ENCODE measurements at places on chromosomes 6 and 20.

- ATAC-seq: no peak
These were observed 13.5 kb downstream of the ZSCAN23 start for GRCh38 chr6:28429781-28430180.

DNA sequence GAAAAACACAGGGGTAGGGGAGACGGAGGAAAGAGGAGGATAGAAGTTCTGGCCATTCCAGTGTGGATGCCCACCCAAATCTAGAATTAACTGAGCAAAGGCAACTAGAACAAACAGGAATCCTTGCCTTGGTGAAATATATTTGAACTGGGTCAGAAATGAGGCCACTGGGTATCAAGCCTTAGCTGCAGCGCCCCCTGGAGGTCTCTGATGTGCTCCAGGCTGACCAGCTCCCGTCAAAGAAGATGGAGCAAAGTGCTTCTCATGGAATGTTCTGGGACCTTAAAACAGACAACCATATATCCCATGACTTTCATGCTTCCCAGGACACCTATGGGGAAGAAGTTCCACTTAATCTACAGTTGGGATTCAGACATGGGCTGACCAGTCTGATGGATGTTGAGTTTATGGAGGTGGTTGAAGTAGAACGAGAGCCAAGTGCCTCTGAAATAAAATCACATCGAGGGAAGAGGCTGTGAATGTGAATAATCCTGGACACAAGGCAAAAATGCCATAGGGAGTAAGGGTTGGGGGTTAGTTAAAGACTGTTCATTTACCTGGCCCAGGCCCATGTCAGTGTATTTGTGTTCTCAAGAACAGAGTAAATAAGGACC, 50.4 kb downstream of the HLA-DPB1 start:
- ATAC-seq: peak; percentile 67

- ATAC-seq: no peak
These were observed 124.2 kb downstream of the GRM4 start for GRCh38 chr6:34021554-34022190.

GRCh38 chr6:39214846-39215639, 14.2 kb downstream of the KCNK5 start:
- ATAC-seq: no peak

DNA sequence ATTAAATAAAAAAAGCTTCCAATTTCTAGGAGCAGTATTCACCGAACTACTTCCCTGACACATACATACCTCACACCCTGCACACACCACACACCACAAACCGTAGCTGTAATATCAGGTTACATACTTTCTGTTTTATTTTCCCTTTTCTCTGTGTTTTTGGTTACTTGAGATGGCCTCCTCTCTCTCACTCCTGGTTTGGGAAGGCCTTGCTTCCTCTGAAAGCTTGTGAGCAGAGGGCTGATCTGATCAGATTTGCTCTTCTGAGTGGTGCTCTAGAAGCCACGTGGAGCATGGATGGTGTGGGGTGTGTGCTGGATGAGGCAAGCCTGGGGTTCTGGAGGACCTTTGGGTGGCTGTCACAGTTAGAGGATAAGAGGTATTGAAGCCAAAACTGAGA, 20.9 kb downstream of the UTRN start:
- ATAC-seq: peak; percentile 82

GRCh38 chr6:42774201-42774600, 7.7 kb upstream of the BICRAL start:
- ATAC-seq: peak; percentile 45

DNA sequence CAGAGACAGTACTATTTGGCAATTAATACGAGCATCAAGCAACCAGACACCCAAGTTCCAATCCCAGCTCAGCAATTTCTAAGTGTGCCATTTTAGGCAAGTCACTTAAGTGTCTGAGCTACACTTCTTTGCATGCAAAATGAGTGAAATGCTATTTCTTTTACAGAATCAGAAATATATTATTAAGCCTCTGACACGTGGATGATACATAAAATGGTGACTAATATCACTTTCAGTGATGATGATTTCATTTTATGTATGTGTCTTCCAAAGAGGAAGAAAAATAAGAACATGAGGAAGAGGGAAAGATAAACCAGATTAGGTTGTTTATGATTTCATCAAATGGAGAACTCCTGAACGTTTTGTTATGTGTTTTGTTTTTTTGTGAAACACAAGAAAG, 158.6 kb downstream of the TSHZ2 start:
- no peak for ATAC-seq

DNA sequence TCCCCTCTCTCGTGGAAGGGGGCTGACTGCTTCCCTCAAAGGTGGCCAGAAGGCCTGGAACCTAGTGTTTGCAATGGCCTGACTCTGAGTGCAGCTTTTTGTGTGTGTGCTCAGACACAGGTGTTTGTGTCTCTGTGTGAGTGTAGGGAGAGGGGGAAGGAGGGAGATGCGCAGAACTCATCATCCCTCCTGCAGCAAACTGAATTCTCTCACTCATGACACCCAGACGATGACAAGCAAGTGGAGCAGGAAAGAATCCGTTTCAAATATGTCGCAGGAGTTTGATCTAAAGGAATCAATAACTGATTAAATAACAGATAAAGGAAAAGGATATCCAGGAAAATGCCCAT, 101.4 kb downstream of the TNFAIP3 start:
- ATAC-seq: no peak

GRCh38 chr20:45957021-45957941, 14.7 kb downstream of the ZNF335 start:
- no peak for ATAC-seq

- no peak for ATAC-seq
These were observed 35.0 kb downstream of the SHPRH start for GRCh38 chr6:145929037-145929633.

DNA sequence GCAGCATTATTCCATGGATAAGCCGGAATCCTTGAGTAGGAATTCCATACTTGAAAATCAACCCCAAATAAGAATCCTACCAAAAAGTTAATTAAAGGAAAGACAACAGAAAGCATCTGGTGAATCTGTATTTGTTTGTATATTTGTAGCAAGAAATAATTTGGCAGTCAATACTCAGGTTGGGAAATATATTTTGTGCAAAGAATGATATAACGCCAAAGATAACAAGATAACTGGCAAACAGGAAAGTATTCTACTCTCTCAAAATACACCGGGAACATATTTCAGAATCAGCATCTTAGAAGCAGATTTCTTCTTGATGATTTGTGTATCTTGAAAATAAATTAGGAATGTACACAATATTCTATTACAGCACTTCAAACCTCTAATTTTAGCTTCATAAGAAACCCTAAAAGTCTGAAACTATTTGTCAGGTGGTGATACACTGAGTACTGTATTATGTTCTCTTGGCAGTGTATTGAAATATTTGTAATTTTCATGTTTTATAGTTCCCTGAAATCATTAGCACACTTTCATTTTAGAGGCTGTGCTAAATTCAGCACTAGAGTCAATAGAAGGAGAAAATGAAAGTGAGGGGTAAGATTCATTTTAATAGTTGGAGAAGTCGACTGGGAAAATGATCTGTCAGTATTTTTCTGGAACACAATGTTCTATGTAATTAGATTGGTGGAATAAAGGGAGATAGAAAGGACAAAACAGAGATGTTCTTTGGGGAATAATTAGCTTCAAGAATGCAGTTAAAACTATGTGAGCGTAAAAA, 879.7 kb upstream of the GJE1 start:
- no peak for ATAC-seq

- ATAC-seq: no peak
These were observed 163.0 kb downstream of the RPS12 start for GRCh38 chr6:132977413-132977812.

DNA sequence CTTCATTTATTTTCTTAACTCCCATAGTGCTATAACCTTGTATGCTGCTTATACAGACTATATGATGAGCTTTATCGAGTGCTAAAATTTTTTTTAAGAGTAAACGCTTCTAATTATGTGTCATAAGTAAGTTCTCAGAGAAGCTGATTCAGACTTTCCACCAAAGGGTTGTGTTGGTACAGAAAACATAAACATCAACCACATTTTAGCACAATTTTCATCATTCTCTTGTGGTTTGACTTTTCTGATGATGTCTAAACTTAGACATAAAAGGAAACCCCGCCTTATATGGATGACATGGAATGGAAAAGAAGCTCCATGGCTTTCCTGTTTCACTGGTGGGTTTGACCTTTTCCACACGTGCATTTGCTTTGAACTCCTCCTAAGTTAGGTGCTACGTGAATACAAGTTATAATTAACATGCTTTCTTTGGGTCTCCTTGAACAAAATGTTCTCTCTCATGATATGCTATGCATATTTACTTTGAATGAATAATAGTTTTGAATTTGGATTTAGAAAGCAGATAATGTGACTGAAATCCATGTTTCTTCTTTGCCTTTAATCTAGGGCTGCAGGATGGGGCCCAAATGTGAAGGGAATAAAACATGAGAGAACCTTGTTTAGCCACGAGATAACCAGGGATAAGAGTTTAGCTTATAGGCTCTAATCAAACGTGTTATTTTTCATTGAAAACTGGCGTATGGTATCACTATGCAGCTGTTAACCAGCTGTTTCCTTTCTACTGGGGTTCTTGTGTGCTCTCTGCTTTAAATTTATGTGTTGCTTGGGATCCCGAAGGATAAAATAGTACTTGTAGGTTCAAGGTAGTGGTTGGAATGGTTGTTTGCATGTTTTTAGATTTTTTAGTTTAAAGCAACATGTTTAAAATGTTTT, 127.1 kb upstream of the AHI1 start:
- ATAC-seq: peak; percentile 88

GRCh38 chr6:54204921-54205591, 93.8 kb downstream of the MLIP start:
- ATAC-seq: no peak

- peak; percentile 49 for ATAC-seq
These were observed 67.1 kb downstream of the FGD2 start for GRCh38 chr6:37072526-37072925.

DNA sequence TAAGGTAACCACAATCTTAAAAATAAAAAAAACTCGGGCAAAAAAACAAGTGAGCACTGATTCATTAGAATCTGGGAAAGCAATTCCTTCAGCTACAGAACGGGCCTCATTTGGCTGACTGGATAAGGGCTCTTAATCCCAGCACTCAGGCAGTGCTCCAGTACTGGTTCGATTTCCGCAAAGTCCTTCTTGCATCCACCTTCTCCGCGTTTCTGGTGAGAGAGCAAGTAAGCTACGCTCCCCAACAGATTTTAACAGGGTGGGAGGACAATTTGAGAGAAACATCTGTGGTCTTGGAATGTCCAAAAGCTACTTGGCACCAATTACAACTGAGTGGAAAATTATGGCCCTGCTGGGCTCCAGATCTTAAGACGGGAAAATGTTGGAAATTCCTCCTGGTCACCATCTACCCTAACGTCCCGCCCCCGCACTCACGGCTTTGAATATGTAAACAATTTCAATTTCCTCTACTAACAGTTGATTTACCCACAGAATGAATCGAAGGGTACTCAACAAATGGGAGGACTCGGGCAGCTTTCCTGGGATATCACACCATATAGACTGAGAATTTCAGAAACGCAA, 18.1 kb upstream of the ZSCAN9 start:
- ATAC-seq: no peak

DNA sequence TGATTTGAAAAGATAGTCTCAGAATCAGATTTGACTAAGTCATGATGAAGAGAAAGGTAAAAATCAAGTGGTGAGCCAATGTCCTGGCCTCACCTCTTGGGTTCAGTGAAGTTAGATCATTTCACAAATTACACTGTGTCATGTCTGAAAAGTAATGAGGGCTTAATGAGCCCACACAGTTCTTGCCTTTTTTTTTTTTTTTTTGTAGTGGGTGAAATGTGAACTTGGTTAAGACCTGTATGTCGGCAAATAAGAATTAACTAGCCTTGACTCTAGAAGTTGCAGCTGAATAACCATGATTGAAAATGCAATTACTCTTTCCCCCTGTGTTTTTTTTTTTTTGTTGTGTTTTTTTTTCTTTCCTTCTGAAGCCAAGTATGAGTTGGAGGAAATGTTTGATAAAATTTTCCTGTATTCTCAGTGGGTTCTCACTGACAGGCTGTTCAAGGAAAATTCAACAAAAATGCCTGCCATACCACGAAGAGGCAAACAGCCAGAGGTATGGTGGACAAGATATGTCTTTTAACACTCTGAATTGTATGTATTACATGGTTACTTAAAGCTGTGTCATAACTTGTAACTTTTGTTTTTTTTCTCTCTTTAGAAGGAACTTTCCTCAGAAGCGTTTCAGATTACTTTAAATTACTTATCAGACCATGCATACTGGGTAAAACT, 135.2 kb upstream of the MLIP start:
- ATAC-seq: no peak

- no peak for ATAC-seq
These were observed 263.0 kb downstream of the FOXC1 start for GRCh38 chr6:1872649-1873131.

- peak; percentile 74 for ATAC-seq
These were observed 5.8 kb downstream of the GZF1 start for GRCh38 chr20:23367770-23368169.

DNA sequence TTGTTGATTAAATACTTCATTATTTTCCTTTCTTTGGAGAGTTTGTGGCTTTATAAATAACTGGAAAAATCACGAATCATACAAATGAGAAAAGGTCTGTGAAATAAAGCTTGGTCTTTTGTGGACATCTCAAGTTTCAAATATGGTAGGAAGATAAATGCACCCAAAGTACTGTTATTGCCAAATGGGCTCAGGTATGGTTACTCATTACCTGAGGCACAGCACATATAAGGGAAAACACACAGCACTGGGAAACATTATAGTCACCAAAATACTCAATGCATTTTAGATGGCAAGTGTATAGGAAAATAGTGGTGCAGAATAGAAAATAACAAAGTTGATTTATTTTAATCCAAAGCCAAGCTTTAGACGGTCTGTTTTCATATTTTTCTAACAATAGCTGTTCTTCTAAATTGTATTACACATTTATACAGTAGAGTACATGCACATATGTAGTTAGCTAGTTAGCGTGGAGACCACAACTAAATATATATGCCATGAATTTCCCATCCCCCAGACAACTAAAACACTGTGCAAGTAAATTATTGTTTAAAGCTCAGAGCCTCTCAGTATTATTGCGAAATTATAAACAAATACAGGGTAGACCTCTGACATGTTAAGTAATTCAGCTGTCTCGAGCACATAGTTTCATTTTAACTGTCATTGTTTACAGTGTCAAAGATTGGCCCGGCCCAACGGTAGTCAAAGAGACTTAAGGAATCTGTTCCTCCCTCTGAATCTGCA, 336.0 kb downstream of the SYNE1 start:
- ATAC-seq: peak; percentile 49

GRCh38 chr6:75600768-75601167, 912 bp upstream of the SENP6 start:
- no peak for ATAC-seq

GRCh38 chr6:128463942-128464341, 56.5 kb downstream of the PTPRK start:
- no peak for ATAC-seq

GRCh38 chr6:135085700-135086413, 31.2 kb upstream of the HBS1L start:
- no peak for ATAC-seq

- no peak for ATAC-seq
These were observed 5.5 kb downstream of the REV3L start for GRCh38 chr6:111477481-111477938.

GRCh38 chr6:64680446-64680845, 1026.6 kb downstream of the EYS start:
- ATAC-seq: no peak

GRCh38 chr20:54477191-54477955, 2.0 kb downstream of the DOK5 start:
- no peak for ATAC-seq

Measured in activated T-helper 17 cell treated with anti-CD3 and anti-CD28 coated beads, Interleukin-2, amount 50 U/mL, for 72 hours (primary cell).